Stimulated activated naive CD4-positive, alpha-beta T cell (primary cell): ENCODE measurements at places on chromosomes 16 and 17.
A peak's percentile ranks its signal among the peaks of the same experiment; 100 is the strongest.

GRCh38 chr16:11161439-11161838 is 94.6 kb downstream of the SOCS1 start:
- no peak for DNase-seq

DNA sequence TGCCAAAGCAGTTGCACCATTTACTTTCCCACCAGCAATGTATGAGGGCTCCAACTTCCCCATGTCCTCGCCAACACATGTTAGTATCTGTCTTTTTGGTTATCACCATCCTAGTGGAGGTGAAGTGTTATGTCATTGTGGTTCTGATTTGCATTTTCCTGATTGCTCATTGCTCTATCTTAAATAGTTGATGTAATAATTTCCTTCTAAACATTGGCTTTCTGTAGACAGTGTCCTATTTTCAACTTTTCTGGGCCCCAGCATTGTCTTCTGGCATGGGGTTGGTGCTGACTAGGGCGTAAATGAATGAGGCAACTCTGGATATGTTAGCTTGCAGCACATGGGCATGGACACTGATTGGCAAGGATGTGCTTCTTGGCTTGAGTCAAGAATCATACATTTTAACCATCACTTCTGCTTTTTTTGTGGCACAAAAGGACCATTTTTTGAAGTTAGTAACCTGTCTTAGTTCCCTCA is 25.1 kb downstream of the PLCG2 start:
- DNase-seq: no peak

- DNase-seq: no peak
These were observed 221.4 kb downstream of the MSI2 start for GRCh38 chr17:57477522-57478362.

GRCh38 chr16:86942151-86943051 is 364.1 kb downstream of the FOXL1 start:
- DNase-seq: no peak

DNA sequence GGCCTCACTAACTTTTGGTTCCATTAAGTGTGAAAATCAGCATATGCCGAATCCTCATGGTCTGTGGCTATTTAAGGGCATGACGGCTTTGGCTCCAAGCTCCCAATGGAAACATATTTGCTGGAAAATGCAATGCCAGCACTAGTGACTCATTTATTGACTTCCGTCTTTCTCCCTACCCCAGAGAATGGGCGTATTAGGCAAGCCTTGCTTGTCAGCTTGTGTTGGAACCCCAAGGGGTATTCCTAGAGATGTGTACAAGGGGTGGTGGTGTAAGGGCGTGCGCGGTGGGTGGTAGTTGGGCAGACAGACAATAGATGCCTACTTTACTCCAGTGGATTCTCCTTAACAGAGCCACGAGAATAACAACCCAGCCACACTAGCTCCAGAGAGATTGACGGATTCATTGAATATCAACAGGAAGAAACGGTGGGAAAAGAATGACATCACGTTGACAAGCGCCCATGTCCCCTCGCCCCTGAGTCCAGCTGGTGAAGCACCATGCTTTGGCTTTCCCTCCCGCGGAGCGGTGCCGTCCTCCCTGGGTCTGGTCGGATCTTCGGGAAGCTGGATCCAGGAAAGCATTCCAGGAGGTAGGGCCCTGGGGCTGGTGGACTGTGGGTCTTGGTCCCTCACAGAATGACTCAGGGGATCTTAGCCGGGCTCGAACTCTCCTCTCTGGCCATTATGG is 10.3 kb downstream of the CD300LB start:
- no peak for DNase-seq

- DNase-seq: no peak
These were observed 17.8 kb downstream of the JPH3 start for GRCh38 chr16:87620201-87620495.

- no peak for DNase-seq
These were observed 13.0 kb downstream of the SLC26A11 start for GRCh38 chr17:80233202-80233601.

DNA sequence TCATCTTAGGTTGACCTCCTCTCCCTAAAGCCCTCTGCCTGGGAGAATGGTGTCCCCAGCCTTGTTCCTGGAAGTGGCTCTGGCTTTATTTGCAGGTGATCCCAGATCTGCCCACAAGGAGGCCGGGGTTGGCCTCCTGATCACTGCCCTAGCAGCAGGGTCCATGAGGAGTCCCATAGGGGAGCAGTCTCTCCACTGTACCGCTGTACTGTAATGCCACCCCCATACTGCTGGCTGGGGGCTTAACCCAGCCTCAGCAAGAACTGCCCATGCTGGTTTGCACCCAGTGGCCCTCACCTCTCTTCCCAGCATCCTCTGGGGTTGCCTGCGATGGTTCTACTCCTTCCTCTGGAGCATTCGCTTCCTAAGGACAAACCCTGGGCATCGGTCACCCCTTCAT is 39.1 kb downstream of the PSME3IP1 start:
- no peak for DNase-seq

GRCh38 chr16:55697867-55698266 is 42.1 kb downstream of the SLC6A2 start:
- DNase-seq: no peak

DNA sequence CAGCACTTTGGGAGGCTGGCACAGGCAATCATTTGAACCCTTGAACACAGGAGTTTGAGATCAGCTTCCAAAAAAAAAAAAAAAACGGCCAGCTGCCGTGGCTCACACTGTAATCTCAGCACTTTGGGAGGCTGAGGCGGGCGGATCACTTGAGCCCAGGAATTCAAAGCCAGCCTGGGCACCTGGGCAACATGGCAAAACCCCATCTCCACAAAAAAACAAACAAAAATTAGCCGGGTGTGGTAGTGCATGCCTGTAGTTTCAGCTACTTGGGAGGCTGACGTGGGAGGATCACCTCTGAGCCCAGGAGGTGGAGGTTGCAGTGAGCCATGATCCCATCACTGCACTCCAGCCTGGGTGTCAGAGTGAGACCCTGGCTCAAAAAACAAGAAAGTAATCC is 39.0 kb downstream of the GRB2 start:
- DNase-seq: no peak

GRCh38 chr16:30166202-30166902 is 17.1 kb upstream of the CORO1A start:
- no peak for DNase-seq

DNA sequence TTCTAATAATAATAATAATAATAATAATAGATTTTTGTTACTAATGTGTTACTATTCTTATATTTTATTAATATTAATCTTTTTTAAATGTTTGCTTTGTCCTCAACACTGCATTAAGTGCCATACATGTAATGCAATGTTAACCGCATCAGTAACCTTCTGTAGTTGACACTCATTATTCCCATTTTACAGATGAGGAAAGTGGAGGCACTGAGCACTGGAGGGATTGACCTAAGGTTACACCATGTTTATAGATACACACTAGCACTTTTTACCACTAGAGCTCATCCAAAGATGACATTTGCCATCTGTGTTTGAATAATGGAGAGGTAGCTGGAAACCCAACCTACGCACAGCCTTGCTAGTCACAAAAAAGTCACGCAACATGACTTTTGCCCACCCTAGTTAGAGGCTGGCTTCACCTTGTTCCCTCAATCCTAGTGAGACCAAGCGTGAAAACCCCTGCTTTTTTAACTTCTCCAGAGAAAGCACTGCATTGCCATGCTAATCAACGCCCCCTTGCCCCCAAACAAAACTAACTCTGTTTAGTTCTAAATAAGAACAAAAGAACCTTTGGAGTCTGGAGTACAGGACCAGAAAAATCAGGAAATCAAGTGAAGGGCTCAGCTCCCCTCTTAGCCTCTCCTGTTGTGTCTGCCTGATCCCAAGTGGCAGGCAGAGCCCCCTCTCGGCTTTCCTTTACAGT is 2.3 kb downstream of the ARSG start:
- no peak for DNase-seq

DNA sequence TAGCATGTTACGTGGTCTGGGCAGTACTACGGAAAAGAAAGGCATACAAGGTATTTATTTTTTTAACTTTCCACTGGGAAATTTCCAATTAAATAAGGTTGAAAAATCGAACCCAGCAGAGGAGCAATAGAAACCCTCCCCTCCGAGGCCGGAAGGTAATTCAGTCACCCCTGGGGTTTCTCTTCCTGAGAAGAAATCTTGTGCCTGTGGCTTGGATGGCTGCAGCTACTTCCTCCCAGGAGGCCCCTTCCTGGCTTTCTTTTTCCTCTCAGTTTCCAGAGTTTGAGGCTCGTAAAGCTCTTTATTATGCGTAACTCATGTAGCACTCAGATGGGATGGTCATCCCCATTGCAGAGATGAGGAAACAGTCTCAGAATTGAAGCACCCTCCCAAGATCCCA is 140.3 kb downstream of the ASIC2 start:
- no peak for DNase-seq

- peak; percentile 4 for DNase-seq
These were observed 3.8 kb downstream of the SNX20 start for GRCh38 chr16:50677351-50677750.

DNA sequence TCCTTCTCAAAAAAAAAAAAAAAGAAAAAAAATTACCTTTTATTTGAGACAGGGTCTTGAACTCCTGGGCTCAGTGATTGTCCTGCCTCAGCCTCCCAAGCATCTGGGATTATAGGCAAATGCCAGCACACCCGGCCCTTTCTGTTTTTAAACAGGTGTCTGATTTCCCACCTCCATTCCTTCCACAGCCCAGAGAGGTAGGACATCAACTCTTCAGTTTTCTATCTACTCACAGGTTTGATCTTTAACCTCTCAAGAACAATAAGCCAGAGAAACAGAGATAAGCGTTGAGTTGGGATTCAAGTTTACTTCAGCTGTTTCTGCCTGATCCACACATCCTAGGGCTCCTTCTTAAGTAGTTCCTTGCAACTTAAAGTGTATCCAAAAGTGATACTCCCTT is 41.5 kb upstream of the TEX2 start:
- no peak for DNase-seq
